ENCODE measurements at places on chromosomes 1 and 21.

DNA sequence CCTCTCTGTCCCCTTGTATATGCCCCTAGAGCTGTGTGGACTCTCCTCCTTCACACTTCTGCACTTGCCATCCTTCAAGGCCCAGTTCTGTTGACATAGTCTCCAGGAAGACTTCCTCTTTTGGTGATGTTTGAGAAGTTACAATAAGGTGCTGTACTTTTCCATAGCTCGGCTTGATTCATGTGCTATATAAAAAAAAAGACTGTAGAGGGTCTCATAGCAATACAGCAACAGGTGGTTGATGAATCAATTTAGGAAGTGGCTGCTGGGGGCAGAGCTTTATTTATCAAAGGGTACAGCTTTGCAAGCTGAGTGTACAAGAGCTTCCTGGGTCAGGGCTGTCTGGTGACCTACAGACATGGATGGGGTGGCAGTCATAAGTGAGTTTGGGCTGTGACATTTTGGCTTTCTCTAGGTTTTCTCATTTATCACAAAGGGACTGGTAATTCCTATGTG, 102.7 kb downstream of the RUNX1 start:
- no peak for DNase-seq

- DNase-seq: no peak
Measured at GRCh38 chr1:29397256-29397590, 160.9 kb downstream of the PTPRU start.

- DNase-seq: no peak
Measured at GRCh38 chr21:18384771-18385170, 18.8 kb downstream of the TMPRSS15 start.

DNA sequence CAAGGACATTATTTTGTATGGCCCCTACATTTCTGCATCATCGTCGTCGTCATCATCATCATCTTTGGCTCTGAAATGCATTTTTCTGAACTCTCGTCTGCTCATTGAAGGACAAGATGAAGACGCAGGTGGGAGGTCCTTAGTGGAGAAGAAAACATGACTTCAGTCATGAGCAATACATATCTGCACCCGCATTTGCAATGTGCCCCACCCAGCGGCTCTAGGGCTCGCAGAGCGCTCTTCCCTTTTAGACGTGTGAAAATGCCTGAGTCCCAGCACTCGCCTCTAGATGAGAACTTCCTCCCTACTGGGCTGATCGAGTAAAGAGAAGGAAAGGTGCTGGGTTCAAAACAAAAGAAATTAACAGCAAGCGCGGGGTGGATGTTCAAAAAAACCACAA, 10.1 kb downstream of the C1orf174 start:
- no peak for DNase-seq

DNA sequence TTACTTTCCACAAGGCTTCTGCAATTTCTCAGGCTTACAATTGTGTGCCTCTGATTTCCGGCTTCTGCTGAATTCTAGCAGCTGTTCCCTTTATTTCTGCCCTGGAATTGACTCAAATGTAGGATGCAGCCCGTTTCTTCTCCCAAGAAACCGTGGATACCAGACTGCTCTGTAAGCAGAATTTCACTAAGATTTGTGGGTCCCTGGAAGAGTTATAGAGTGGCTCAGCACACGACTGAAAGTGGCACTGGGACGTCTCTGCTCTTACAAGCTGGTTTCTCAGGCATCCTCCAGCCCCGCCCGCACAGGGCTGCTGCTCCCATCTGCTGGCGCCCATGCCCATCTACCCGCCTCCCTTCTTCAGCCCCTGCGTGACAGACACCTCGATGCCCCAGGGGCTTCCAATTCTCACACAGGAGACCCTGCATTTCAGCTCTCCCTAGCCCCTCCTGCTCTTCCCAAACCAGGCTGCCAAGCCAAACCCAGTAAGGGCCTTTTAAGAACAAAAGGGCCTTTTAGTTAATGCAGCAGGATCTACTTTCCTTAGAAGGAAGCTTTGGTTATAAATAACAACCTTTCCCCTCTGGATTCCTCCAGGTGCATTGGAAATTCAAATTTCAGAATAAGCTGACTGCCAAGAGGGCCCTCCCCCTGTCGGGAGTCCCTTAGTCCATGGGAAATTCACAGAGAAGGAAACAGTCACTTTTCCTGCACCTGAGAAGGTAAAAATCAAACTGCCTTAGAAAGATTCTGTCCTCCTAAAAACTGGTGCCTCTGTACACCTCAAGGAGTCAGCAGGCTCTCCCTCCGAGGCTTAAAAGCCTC, 45.4 kb upstream of the TENT5B start:
- DNase-seq: peak; percentile 14

- DNase-seq: no peak
Measured at GRCh38 chr1:182338806-182339370, 52.7 kb downstream of the GLUL start.

DNA sequence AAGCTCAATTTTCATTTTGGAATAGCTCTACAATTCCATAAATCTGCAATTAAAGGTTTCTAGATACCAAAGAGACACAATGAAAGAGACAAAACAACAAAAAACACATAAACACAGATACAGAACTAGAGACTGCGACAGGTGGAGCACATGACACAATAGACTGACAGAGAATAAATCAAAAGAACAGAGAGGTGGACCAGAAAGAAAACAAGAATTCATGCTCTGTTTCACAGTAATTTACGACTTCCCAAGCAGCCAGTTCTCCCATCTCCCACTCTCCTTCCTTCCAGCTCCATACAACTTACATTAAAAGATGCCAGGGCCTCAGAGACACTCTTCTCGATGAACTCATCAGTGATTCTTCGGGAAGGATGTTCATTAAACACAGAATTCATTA, 15.1 kb upstream of the RBM8A start:
- no peak for DNase-seq

- no peak for DNase-seq
Measured at GRCh38 chr21:41933313-41934079, 20.3 kb downstream of the C2CD2 start.

- DNase-seq: no peak
Measured at GRCh38 chr1:228860911-228861831, 125.9 kb downstream of the RHOU start.

GRCh38 chr21:35940074-35940927, 120.0 kb downstream of the SETD4 start:
- peak; percentile 3 for DNase-seq

DNA sequence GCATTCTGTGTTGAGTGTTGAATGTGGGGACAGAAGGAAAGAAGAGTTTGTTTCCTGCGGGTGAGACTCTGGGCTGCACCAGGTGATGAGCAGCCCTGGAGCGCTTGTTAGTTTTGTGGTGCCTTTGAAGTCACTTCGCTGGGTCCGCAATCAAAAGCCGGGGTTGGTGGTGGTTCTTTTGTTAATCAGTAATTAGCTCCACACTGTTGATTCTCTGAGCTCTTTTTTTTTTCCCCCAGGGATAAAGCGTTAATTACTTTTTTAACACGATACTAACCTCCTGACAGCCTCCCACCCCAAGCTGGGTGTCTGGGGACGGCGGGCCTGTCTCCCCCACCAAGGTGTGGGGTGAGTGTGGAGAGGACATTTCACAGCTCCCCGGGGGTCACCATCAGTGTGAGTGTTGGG, 56.6 kb downstream of the AGPAT3 start:
- no peak for DNase-seq

- DNase-seq: no peak
Measured at GRCh38 chr1:33319186-33319948, 1.5 kb downstream of the A3GALT2 start.

DNA sequence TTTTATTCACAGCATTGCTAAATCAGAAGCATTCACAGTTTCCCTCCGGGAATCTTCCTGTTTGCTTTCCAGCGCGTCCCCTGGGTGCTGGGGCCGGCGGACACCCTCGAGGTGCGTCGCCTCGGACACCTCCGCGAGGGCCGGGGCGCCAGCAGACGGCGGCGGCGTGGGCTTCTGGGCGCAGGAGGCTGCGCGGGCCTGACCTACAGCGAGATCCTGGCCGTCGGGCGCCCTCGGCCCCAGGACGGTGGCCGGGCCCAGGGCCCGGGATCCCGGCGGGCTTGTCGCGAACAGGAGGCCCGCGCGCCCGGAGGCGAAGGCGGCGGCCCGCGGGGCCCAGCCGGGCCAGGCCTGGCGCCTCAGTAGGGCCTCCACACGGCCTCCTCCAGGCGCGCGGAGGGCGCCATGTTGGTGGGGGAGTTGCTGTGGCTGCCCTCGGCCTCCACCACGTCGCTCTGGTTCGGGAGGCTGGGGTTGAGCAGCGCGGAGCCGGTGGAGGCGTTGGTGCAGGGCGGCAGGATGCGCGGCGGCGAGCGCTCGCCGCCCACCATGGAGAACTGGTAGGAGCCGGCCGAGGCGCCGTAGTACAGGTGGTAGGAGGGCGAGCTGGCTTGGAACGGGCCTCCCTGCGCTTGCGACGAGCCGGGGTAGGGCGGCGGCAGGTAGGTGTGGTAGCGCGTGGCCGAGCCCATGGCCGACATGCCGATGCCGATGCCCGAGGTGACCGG, 123.1 kb downstream of the CLIC6 start:
- DNase-seq: no peak

DNA sequence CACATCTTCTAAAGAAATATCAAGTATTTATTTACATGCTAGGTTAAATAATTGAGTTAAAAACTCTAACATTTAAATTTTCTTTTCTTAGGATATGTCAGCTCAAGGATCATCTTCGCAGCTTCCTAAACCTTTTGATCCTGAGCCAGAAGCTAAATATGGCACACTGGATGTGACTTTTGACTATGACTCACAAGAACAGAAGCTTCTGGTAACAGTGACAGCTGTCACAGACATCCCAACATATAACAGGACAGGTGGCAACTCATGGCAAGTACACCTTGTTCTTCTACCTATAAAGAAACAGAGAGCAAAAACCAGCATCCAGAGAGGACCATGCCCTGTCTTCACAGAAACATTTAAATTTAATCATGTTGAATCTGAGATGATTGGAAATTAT, 132.7 kb upstream of the SERTAD4 start:
- no peak for DNase-seq

Data from C1 segment of cervical spinal cord (tissue), 14 donors.